CD4-positive, alpha-beta T cell treated with Interleukin-17A for 4 hours (primary cell): ENCODE measurements at places on chromosomes 13 and 19.
A peak's percentile ranks its signal among the peaks of the same experiment; 100 is the strongest.

DNA sequence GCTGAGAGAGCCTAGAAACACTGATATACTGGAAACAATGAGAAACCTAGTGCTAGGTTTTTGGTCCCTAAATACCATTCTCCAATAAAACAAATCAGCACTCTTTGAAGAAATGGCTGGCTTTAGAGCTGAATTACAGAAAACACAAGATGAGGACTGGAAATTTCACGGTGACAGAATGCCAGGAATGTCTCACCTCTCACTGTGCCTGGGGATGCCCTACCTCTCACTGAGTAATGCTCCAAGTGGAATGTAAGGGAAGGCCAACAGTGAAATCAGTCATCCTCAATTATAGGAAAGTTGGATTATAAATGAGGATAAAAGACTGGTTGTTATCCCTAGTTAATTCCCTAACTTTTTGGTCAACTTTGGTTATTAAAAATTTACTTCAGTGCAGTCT is 259.0 kb downstream of the NALCN start:
- no peak for DNase-seq

DNA sequence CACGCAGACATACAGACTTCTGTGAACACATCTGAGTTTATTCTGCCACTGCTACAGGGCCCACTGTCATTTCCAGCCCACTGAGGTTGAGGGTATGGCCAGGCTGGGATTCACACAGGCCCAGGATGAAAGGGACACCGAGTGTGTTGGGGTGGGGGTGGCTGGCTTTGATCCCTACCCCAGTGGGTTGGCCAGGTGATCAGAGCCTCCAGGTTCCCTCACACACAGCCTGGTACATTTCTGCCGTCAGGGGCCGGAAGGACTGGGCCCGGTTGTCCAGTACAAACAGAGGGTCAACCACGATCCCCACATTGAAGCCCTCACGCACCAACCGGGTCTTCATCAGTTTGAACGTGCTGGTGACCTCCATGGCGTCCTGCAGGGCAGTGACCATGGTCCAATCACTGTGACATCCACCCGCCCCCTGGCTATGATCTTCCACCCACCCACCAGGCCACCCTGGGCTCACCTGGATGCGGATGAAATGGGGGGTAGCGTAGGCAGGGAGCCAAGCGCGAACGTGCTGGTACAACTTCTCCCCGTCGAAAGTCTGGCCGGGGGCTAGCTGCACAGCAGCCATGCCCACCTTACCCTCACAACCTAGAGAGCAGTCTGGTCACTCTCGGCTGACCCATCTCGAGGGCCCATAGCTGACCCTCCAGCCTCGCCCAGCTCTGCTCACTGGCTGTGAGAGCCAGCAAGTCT is 13.3 kb downstream of the SLC27A5 start:
- DNase-seq = no peak

DNA sequence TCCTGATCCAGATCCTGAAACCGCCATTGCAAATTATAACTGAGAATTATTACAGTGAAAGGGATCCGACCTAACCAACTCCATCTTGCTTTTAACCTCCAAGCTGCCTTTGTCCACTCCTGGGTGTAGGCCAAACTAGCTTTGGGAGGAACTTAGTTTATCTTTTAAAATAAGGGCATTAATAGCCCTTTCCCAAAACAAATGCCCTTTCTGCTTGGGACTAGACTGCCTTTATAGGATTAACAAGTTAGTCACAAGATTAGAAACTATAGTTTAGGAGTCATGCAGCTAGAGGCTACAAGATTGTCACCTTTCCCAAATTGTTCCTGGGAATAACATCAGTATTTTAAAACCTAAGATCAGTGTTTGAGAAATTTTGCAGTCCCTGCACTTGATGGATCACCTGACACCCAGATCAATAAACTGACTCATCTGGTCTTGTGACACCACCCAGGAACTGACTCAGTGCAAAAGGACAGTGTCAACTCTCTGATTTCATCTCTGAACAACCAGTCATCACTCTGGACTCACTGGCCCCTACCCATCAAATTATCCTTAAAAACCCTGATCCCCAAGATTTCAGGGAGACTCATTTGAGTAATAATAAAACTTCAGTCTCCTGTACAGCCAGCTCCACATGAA is 4.1 kb upstream of the ZNF841 start:
- DNase-seq = no peak

DNA sequence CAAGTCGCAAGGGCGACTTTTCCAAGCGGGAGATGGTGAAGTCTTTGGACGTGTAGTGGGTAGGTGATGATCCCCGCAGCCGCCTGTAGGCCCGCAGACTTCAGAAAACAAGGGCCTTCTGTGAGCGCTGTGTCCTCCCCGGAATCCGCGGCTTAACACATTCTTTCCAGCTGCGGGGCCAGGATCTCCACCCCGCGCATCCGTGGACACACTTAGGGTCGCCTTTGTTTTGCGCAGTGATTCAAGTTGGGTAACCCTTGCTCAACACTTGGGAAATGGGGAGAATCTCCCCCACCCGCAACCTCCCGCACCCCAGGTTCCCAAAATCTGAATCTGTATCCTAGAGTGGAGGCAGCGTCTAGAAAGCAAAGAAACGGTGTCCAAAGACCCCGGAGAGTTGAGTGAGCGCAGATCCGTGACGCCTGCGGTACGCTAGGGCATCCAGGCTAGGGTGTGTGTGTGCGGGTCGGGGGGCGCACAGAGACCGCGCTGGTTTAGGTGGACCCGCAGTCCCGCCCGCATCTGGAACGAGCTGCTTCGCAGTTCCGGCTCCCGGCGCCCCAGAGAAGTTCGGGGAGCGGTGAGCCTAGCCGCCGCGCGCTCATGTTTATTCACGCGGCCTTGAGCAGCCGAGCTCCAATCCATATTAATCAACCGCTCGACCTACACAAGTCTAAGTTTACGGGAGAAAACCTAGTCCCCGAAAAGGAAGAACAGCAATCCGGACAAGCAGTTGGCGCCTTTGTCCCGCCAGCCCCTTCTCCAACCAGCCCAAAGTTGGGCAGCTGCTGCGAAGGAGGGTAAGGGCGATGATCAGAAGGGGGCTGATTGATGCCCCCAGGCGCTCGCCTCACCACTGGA is 9.9 kb downstream of the SOX21 start:
- no peak for DNase-seq

DNA sequence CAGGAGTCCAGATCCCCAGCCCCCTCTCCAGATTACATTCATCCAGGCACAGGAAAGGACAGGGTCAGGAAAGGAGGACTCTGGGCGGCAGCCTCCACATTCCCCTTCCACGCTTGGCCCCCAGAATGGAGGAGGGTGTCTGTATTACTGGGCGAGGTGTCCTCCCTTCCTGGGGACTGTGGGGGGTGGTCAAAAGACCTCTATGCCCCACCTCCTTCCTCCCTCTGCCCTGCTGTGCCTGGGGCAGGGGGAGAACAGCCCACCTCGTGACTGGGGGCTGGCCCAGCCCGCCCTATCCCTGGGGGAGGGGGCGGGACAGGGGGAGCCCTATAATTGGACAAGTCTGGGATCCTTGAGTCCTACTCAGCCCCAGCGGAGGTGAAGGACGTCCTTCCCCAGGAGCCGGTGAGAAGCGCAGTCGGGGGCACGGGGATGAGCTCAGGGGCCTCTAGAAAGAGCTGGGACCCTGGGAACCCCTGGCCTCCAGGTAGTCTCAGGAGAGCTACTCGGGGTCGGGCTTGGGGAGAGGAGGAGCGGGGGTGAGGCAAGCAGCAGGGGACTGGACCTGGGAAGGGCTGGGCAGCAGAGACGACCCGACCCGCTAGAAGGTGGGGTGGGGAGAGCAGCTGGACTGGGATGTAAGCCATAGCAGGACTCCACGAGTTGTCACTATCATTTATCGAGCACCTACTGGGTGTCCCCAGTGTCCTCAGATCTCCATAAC is at the start of gene APOE:
TSS of gene APOE (plus strand) at position 360 of the 724 bp plus-strand sequence. CDS start 829 bp downstream, outside the sequence.
- no peak for DNase-seq

DNA sequence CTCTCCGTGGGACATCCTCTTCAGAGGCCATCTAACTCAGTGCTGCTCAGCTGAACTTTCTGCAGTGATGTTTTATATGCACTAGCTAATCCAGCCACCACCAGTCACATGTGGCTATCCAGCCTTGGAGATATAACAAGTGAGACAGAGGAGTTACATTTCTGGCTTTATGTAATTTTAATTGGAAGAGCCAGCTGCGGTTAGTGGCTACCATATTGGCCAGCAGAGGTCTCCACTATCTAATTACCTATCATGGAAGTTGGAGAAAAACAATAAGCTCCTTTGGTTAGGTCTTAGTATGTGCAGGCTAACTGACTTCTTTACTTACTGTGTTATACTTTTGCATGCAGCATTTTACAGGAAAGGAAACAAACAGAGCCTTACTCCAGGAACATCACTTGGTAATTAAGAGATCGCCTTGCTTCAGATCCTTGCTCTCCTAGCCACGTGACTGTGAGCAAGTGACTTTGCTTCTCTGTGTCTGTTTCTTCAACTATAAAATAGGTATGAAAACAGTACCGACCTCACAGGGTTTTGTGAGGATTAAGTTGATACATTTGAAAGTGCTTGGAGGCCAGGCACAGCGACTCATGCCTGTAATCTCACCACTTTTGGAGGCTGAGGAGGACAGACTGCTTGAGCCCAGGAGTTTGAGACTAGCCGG is 1.6 kb upstream of the KLK10 start:
- DNase-seq = peak; percentile 25

DNA sequence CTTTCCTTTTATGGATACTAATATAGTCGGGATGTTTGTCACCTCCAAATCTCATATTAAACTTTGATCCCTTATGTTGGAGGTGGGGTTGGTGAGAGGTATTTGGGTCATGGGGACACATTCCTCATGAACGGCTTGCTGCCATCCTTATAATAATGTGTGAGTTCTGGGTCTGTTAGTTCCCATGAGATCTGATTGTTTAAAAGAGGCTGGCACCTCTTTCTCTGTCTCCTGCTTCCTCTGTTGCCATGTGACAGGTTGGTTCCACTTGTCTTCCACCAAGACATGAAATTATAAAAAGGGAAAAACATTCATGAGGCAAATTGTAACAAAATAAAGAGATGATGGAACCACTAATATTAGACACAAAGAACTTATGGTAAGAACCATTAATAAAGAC is 107.8 kb upstream of the ATXN8OS start:
- no peak for DNase-seq

DNA sequence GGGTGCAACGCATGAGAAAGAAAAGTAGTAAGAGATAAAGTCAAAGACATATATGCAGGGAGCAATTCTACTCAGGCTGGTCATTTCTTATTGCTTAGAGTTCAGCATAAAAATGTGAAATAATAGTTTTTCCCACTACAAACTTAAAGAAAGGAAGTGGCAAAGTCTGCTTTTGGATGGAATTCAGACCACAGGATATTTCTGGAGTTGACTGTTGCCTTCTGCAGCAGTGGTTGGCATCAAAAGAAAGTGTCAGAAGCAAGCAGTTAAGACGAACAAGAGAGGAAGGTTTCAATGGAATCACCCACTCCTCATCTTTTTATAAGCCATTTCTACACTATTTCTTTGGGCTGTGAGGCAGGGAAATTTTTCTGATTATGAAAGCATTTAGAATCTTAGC is 36.2 kb upstream of the TRPC4 start:
- no peak for DNase-seq

- DNase-seq = no peak
Observed at GRCh38 chr19:53013621-53014020, at the start of gene ERVV-1. TSS of gene ERVV-1 (plus strand) at chr19:53013921. CDS start at chr19:53014091, 170 bp downstream.
